ENCODE measurements at places on chromosomes 4 and X. TPM values are rescaled to one million over a fixed set of nuclear protein-coding genes. Genes with fewer than 3 reads are reported as not detected.

DNA sequence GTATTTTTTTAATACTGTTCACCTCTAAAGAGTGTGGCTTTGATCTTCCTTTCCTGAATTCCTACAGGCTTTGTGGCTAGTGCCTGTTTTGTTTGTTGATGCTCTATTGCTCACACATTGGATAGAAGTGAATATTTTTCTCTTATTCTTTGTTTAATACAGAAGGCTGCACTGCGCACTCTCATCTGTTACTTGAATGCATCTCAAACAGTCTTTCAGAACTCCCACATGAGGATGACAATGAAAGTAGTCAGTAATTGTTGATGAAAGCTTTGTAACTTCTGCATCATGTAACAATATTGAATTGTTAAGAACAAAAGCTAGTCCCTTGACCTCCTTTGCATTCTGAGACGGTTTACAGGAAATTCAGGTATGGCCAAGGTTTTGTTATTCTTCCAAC is 29.1 kb upstream of the GALNT7 start:
- H3K4me1 ChIP-seq = no peaks in the 10 kb centered on the region
- H3K27ac ChIP-seq = no peak overlapping the region
- H3K4me3 ChIP-seq = no peak overlapping the region
- DNase-seq = no peak
- H3K27me3 ChIP-seq = no peaks in the 10 kb centered on the region
- H3K36me3 ChIP-seq = no peaks in the 10 kb centered on the region

- no peak overlapping the region for H3K4me3 ChIP-seq
These were observed 129.6 kb downstream of the LUZP4 start for GRCh38 chrX:115419069-115419468.

- no peaks in the 10 kb centered on the region for H3K36me3 ChIP-seq
- no peak for DNase-seq
- H3K27ac ChIP-seq = no peak overlapping the region
- no peak overlapping the region for H3K4me3 ChIP-seq
These were observed 503.3 kb upstream of the FAM241A start for GRCh38 chr4:111641813-111642579.

- no peaks in the 10 kb centered on the region for H3K4me1 ChIP-seq
- H3K27ac ChIP-seq = no peak overlapping the region
- H3K27me3 ChIP-seq = no peaks in the 10 kb centered on the region
- DNase-seq = no peak
- H3K4me3 ChIP-seq = no peak overlapping the region
- H3K36me3 ChIP-seq = no peaks in the 10 kb centered on the region
These were observed 32.0 kb upstream of the TMEM131L start for GRCh38 chr4:153434190-153434589.

Gene RHOH
- total RNA-seq = 0.30 TPM

DNA sequence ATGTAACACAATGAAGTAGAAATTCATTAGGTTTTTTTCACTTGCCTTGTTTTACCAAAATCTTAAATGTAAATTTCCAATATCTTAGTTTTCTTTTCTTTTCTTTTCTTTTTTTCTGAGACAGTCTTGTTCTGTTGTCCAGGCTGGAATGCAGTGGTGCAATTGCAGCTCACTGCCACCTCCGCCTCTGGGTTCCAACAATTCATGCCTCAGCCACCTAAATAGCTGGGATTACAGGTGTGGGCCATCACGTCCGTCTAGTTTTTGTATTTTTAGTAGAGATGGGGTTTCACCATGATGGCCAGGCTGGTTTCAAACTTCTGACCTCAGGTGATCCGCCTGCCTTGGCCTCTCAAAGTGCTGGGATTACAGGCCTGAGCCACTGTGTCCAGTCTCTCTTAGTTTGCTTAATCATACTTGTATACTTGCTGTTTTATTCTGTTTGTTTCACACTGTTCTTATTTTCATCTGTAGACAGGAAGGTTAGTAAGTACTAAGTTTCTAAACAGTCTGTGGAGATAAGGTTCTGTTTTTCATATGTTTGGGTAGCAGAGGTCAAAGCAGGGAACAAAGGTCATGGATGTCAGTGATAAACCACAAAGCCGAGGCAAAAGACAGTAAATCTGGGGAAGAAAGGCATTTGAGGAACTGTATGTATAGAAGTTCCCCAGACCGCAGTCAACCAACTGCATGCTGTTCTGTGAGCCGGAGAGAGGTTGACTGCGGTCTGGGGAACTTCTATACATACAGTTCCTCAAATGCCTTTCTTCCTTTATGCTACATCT is 129.1 kb downstream of the CBR4 start:
- peak overlapping the region; percentile 30 for H3K27ac ChIP-seq
- H3K36me3 ChIP-seq = no peaks in the 10 kb centered on the region
- DNase-seq = no peak
- peaks cover 62% of the 10 kb centered on the region for H3K4me1 ChIP-seq
- H3K4me3 ChIP-seq = no peak overlapping the region
- H3K27me3 ChIP-seq = no peaks in the 10 kb centered on the region

DNA sequence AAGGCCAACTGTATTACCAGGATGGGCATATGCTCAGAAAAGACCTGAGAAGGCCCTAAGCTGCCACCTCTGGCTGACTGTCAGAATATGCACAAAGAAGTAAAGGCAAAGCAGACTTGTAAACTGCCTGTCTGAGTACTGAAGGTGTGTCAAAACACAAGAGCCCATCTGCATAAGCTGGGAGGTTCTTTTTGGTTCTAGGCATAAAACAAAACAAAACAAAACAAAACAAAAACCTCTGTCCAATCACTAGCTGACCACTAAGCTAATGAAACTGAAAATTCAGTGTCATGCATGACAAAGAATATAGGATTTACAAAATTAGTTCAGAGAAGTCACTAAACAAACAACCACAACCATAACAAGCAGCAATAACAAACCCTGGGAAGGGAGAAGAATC is 20.6 kb downstream of the SH3D19 start:
- DNase-seq = no peak
- no peak overlapping the region for H3K4me3 ChIP-seq
- H3K27ac ChIP-seq = peak overlapping the region; percentile 29

Gene LRRC66
- total RNA-seq = 2.2 TPM

DNA sequence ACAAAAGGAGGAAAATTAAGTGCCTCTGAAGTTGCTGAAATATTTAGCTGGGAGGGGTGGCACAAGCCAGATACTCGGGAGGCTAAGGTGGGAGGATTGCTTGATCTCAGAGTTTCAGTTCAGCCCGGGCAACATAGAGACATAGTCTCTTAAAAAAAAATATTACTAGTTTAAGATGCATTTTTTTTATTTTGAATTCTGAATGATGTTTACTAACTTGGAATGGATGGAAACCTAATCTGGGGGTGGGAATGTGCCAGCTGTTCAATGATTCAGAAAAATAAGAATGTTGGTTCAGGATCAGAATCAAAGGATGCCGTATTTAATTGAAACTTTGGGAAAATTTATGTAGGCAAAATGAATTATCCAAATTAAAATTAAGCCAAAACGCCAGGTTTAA is 167.2 kb upstream of the ANK2 start:
- peak overlapping the region; percentile 25 for H3K27ac ChIP-seq
- no peak for DNase-seq
- H3K4me3 ChIP-seq = no peak overlapping the region
- H3K27me3 ChIP-seq = no peaks in the 10 kb centered on the region

DNA sequence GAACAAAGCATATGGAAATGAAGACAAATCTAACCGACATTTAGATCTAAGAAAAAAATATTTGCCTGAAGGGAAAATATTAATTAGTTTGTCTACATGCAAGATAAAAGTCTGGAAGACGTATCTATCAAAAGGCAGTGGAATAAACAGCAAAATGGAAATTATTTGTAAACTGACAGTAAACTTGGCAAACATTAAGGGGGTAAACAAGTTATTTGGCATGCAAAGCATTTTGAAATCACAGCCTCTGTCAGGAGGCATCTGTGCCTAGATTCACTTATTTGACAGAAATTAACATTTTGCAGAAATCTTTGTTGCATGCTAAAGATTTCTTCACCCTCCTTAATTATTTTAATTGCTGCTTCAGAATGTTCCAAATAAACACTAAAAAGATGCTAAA is 1065.8 kb upstream of the POU3F4 start:
- no peak for DNase-seq
- H3K27ac ChIP-seq = no peak overlapping the region
- H3K4me3 ChIP-seq = no peak overlapping the region
- no peaks in the 10 kb centered on the region for H3K27me3 ChIP-seq

GRCh38 chrX:19893727-19894126 is 6.3 kb upstream of the SH3KBP1 start:
- no peaks in the 10 kb centered on the region for H3K36me3 ChIP-seq
- DNase-seq = no peak
- H3K4me1 ChIP-seq = no peaks in the 10 kb centered on the region
- H3K4me3 ChIP-seq = no peak overlapping the region
- H3K27ac ChIP-seq = no peak overlapping the region
- H3K27me3 ChIP-seq = no peaks in the 10 kb centered on the region

- no peaks in the 10 kb centered on the region for H3K4me1 ChIP-seq
- no peak overlapping the region for H3K4me3 ChIP-seq
- H3K36me3 ChIP-seq = no peaks in the 10 kb centered on the region
- H3K27ac ChIP-seq = no peak overlapping the region
- DNase-seq = no peak
These were observed 187.7 kb upstream of the GATB start for GRCh38 chr4:151948351-151949016.

Gene CNKSR2
- 29.1 TPM for total RNA-seq

Gene MAGEC2
- total RNA-seq = not detected

- peak overlapping the region; percentile 88 for H3K27ac ChIP-seq
- H3K4me1 ChIP-seq = no peaks in the 10 kb centered on the region
- no peaks in the 10 kb centered on the region for H3K36me3 ChIP-seq
- peak; percentile 75 for DNase-seq
- no peaks in the 10 kb centered on the region for H3K27me3 ChIP-seq
These were observed 4.5 kb downstream of the G6PD start for GRCh38 chrX:154541896-154542722.

Gene NPY2R
- total RNA-seq = 0.42 TPM

DNA sequence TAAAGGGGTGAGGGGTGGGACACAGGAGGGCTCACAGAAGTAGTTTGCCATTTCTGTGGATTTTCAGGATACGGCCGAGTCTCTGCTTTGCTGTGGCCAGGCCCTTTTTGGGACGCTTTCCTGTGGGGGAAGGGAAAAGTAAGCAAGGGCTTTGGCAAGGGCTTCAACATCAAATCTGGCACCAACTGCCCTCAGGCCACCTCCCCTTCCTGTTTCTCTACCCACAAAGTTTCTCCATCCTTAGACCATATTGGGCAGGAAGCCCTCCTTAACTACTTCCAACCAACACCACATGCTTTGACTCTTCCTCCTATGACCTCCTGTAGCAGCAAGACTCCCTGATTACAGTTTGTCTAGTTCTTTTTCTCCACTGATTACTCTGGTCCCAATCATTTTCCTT is 105.1 kb downstream of the PHF8 start:
- H3K4me3 ChIP-seq = no peak overlapping the region
- H3K4me1 ChIP-seq = no peaks in the 10 kb centered on the region
- H3K27me3 ChIP-seq = no peaks in the 10 kb centered on the region
- H3K27ac ChIP-seq = no peak overlapping the region
- peaks cover 68% of the 10 kb centered on the region for H3K36me3 ChIP-seq
- DNase-seq = no peak

GRCh38 chrX:24392709-24393108 is 32.3 kb downstream of the SUPT20HL1 start:
- H3K27me3 ChIP-seq = peaks cover 23% of the 10 kb centered on the region
- no peak overlapping the region for H3K4me3 ChIP-seq
- no peak for DNase-seq
- no peak overlapping the region for H3K27ac ChIP-seq

DNA sequence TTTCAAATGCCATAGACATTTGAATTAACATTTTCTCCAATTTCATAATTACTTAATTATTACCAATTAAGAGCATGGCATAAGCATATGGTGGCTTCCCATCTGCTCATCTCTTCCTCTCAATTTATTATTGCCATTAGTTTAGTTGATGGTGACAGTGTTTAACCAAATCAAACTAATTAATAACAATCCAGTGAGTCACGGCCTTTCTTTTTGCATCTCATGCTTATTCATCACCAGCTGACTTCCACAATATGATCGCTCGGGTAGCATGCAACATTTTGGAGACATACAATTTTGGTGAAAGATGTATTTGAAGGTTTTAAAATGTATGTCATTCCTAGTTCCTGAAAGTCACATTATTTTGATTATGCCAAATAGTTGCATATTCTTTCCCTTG is 172.8 kb upstream of the TACR3 start:
- no peak overlapping the region for H3K4me3 ChIP-seq
- H3K4me1 ChIP-seq = no peaks in the 10 kb centered on the region
- DNase-seq = no peak
- no peaks in the 10 kb centered on the region for H3K27me3 ChIP-seq
- no peak overlapping the region for H3K27ac ChIP-seq

Gene PAGE1
- total RNA-seq = not detected

Measured in tibial nerve (tissue), 4 donors.